ENCODE measurements at places on chromosomes 13 and 19.

DNA sequence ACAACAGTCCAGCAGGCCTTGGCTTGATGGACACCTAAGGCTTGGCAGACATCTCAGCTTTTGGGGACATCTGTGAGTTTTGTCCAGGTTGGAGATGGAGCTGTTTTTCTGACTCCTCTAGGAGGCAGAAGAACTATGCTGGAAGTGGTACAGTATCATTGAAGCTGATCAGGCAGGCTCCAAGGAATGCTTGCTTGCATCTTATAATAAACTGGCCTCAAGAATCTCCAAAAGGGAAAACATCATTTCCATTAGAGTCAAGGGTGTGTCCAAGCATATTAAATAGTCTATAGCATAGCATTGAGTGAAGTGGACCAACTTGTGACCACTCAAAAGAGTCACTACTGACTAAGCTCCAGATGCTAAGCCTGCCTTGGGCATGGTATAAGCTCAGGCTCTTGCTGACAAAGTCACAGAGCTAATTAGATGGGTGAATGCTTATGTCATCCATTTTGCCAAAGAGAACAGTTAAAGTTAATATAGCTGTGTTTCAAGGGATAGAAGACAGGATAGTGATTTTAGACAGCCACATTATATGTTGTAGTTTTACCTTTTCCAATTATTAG is 216.0 kb downstream of the DNAJC15 start:
- no peak for DNase-seq

GRCh38 chr13:103515410-103515809 is 449.2 kb upstream of the SLC10A2 start:
- DNase-seq: no peak

- no peak for DNase-seq
These were observed 781.0 kb upstream of the ARGLU1 start for GRCh38 chr13:107348925-107349324.

- no peak for DNase-seq
These were observed 16.8 kb upstream of the IGSF23 start for GRCh38 chr19:44596428-44597130.

- no peak for DNase-seq
These were observed 4.6 kb upstream of the ZNF845 start for GRCh38 chr19:53328967-53329366.

- no peak for DNase-seq
These were observed 510.5 kb upstream of the ATXN8OS start for GRCh38 chr13:69597088-69597487.

DNA sequence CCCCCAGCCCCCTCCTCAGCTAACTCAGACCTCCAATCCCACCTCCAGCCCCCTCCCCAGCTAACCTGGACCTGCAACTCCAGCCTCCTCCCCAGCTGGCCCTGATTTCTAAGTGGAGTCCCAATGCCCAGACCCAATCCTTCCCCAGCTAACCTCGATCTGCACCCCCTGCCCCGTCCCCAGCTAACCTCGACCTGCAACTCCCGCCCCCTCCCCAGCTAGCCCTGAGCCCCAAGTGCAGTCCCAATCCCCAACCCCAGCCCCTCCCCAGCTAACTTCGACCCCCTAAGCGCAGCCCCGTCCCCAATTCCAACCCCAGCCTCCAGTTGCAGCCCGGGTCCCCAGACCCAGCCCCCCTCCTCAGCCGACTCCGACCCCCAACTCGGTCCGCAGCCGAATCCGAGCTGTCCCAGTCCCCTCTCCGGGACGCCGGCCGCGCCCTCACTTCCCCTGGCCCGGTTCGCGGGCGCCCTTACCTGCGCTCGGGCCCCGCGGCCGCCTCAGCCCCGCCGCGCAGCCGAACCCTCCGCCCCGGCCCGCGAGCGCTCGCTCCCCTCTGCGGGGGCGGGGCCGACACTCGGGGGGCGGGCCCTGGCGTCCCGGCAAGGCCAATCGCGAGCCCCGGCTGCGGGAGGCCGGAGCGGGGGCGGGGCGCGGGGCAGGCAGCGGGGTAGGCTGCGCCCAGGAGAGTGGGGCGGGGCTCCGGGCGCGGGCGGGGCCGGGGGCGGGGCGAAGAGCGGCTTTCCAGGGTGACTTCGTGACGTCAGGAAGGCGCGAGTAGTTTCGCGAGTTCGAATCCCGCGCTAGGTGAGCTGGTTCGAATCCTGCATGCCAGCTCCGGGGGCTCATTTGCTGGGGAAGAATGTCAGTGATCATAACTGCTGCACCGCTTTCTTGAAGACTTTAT is at the start of gene GNG7:
TSS of gene GNG7 (minus strand) at position 525 of the 907 bp plus-strand sequence. CDS start 182,006 bp downstream, outside the sequence.
- DNase-seq: peak; percentile 17

GRCh38 chr13:109163037-109163379 is 533.6 kb downstream of the MYO16 start:
- DNase-seq: no peak

- no peak for DNase-seq
These were observed 258.8 kb upstream of the STARD13 start for GRCh38 chr13:33544308-33544707.

- DNase-seq: peak; percentile 34
These were observed 214.2 kb downstream of the LACC1 start for GRCh38 chr13:44093607-44094564.

DNA sequence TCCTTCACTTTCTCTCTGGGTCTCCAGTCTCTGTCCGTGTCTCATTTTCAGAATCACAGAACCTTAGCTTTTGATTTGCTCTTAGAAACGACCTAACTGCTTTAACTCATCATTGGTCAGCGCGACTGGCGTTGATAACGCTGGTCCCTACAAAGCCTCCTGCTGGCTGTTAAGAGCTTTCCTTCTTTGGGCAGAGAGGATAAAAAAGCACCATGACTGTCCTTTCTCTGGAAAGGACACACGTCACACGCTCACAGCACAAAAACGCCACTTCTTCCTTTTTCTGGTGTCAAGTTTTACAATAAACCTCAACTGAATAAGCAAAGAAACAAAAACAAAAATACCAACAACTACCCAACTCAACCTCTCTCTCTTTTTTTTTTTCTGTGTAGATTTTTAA is 1.7 kb upstream of the KLK12 start:
- no peak for DNase-seq

DNA sequence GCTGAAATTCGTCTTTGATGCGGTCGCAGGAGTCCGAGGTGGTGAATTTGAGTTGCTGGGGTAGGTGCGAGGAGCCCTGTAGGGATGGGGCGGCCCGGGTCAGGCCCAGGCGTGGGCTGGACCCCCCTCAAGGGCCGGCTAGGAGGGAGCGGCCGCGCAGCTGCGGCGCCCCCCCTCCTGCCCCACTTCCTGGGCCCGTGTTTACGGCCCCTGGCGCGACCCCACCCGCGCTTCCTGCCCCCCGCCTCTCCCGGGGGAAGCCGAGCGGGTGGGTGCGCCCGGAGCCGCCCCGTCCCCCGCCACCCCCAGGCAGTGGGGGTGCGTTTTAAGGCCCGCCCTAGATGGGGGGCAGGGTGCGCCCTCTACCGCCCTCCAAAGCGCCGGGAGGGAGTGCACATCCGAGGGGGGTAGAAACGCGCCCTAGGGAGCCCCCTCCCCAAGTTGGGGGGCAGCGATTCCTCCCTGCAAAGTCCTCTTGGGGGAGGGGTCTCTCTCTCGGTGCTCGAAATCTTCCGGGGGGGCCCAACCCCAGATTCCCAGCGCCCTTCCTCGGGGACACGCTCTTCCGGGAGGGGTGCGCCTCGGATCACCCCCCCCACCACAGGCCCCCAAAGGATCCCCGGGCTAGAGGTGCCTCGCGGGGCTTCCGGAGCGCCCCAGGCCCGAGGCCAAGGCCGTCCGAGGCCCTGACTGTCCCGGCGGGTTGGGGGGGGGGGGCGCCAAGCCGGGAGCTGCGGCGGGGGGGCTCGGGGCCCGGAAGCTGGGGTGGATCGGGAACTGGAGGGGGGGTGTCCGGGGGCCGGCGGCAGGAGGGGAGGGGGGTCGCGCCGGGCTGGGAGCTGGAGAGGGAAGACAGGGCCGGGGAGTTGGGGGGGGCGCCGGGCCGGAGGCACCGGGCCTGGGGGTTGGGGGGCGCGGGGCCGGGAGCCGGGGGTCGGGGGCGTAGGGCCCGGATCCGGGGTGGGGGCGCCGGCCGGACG is 823 bp downstream of the TLE5 start:
- no peak for DNase-seq

DNA sequence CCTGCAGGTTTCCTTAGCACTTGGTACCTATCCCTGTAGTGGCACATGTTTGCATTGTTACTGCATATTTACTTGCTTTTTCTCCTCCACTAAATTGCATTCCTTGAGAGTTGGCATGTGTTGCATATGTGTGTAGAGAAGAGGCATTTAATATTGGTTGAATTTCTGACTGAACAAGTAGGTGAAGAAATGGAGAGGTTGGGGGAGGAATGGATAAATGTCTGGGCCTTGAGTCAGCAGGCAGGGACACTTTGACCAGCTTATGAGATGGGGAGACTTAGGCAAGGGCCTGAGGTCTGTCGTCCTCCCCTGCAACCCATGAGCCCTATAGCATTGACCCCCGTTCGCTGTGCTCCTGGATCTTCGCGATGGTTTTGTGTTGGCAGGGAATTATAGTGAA is 2.0 kb upstream of the GPR18 start:
- no peak for DNase-seq

DNA sequence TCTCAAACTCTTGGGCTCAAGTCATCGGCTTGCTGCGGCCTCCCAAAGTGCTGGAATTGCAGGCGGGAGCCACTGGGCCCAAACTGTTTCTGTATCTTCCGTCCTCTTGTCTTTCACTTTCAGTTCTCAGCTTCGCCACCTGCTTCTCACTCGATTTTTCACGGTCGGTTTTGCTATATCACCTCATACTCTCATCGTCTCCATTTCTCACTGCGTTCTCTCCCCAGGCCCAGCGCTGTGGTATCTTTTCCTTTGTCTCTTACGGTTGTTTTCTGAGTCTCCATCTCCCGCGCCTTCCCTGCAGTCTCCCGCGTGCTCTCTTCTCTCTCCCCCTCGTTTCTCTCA is 14.9 kb downstream of the SSC5D start:
- DNase-seq: no peak

DNA sequence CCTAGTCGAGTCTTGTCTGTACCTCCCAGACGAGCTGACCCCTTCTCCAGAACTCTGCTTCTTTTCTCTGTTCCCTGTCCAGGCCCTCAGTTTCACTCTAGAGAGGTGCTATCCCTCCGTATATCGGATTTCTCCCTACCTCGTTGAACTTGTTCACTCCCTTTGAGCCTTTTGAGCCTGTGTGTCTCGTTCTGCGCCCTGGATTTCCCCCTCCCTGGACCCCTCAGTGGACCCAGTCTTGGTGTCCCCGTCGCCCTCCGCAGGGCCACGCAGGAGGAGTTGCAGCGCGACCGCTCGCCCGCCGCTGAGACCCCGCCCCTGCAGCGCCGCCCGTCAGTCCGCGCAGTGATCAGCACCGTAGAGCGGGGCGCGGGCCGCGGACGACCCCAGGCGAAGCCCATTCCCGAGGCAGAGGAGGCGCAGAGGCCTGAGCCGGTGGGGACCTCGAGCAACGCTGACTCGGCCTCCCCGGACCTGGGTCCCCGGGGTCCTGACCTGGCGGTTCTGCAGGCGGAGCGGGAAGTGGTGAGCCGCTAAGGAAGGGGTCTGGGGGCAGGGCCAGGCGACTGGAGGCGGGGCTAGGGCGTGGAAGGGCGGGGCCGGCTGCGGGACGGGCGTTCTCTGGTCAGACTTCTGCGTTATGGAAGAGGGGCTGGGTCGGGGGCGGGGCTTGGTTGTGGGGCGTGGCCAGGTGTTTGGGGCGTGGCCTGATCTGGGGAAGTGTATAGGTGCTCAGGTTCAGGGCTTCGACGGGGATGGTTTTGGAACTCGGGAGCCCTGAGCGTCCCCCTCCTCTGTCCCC is 5.5 kb downstream of the EPS8L1 start:
- peak; percentile 43 for DNase-seq

DNA sequence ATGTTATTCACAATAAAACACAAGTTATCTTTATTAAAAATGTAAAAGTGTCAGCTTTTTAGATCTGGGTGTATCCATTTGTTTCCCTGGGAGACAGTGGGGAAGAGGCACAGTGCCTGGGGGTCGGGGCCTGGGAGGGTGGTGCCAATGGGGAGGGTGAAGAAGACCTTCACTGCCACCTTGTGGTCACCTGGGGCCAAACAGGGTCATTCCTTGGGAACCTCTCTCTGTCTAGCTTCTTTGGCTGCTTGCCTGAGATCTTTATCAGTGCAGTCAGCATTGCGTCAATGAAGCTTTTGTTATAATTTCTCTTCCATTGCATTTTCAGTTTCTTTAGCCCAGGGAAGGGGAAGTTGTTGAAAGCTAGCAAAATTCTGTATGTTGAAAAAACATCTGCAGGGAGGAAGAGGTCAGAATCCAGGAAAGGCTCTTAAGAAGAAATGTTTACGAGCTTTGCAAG is 39.1 kb downstream of the PCDH8 start:
- DNase-seq: no peak

Measured in NCI-H1436 treated with DMSO at 0.1 percent for 48 hours (cell line).